ENCODE measurements at places on chromosomes 16 and 17. TPM values are rescaled to one million over a fixed set of nuclear protein-coding genes. Genes with fewer than 3 reads are reported as not detected.

- H3K27ac ChIP-seq = no peak overlapping the region
- peaks cover 24% of the 10 kb centered on the region for H3K27me3 ChIP-seq
- no peaks in the 10 kb centered on the region for H3K4me1 ChIP-seq
- DNase-seq = no peak
- H3K4me3 ChIP-seq = no peak overlapping the region
- no peaks in the 10 kb centered on the region for H3K36me3 ChIP-seq
Measured at GRCh38 chr17:47800686-47801085, 20.9 kb downstream of the OSBPL7 start.

DNA sequence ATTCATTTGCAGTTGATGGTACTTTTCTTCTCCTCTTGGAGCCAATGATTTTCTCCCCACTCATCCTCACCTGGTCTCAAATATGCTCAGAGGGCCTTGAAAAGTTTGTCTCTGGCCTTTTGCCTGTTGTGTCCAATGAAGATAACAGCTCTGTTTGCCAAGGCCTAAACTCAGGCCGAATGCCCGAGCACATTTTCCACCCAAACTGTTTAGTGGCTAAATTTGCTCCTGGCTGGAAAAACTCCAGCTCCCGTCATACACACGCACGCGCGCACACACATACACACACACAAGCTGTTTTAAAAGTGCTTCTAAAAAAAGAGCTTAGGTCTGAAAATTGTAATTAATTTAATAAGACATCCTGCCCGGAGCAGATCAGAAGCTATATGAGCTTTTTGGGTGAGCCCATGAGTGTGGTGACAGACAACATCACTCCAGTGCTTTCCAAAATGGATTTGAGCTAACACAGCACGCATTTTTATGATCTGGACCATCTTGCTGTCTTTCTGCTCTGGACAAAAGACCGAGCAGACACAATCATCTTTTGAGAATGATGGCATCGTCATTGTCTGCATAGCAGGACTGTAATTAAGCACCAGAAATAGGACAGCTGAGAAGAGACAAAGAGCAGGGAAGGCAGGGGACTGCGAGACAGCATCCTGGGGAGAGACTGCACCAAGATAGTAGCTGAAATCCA is 48.9 kb downstream of the IRX6 start:
- no peak for DNase-seq
- peaks cover 8% of the 10 kb centered on the region for H3K27me3 ChIP-seq
- no peaks in the 10 kb centered on the region for H3K36me3 ChIP-seq
- no peak overlapping the region for H3K27ac ChIP-seq
- H3K4me1 ChIP-seq = peaks cover 5% of the 10 kb centered on the region
- no peak overlapping the region for H3K4me3 ChIP-seq

Gene ODAD4
- total RNA-seq = 1.8 TPM

Gene CNP
- total RNA-seq = 112 TPM

Data from HFFc6 (cell line).